ENCODE measurements at places on chromosomes 7 and 10.

DNA sequence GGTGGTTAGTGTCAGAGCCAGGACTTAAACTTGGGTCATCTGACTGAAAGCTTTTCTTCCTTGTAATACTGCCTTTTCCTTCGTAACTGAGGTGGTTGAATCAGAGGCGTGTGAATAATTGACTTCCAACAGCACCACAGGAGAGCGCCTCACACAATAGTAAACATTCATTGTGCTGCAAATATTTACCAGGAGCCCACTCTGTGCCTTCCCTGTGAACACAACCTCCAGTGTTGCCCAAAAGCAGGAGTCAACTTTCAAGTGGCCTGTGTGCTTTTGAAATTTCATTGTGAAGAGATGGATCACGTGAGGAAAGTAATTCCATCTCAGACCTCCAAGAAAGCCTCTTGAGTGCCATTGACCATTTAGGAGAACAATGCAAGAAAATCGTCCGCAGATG, 60.2 kb downstream of the ADRA2A start:
- DNase-seq = no peak

DNA sequence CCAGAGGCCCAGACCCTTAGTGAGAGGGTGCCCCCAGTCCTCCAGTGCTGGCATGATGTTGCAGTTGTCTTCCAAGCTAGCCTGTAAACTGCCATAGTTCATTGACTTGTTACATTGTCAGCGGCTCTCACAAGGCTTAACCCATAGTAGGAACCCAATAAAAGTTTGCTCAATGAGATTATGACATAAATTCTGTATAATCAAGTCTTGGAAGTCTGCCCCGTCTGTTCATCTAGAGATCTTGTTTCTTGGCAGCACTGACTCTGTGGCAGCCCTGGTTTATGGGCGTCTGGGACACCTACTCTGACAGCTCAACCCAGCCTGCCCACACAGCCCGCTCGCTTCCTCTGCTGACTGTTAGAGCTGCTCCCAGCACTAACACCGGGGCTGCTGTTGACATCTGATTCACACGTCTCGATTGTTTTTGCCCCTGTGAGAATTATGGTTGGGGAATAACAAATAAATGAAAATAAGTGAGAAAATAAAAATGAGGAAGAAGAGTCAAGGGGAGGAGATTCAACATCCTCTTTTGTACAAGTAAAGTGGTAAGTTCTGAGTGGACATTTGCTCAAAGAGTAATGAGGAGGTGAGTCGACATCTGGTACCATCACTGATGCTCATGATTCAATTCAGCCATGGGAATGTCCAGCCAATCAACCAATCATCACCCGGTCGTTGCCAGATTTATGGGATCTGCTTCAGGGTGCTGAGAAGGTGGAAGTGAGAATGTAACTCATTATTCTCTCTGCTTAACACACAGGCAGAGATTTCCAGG, 160.8 kb downstream of the SPAG6 start:
- peak; percentile 28 for DNase-seq

- DNase-seq = no peak
Observed at GRCh38 chr10:8691498-8692017, 637.1 kb downstream of the GATA3 start.

DNA sequence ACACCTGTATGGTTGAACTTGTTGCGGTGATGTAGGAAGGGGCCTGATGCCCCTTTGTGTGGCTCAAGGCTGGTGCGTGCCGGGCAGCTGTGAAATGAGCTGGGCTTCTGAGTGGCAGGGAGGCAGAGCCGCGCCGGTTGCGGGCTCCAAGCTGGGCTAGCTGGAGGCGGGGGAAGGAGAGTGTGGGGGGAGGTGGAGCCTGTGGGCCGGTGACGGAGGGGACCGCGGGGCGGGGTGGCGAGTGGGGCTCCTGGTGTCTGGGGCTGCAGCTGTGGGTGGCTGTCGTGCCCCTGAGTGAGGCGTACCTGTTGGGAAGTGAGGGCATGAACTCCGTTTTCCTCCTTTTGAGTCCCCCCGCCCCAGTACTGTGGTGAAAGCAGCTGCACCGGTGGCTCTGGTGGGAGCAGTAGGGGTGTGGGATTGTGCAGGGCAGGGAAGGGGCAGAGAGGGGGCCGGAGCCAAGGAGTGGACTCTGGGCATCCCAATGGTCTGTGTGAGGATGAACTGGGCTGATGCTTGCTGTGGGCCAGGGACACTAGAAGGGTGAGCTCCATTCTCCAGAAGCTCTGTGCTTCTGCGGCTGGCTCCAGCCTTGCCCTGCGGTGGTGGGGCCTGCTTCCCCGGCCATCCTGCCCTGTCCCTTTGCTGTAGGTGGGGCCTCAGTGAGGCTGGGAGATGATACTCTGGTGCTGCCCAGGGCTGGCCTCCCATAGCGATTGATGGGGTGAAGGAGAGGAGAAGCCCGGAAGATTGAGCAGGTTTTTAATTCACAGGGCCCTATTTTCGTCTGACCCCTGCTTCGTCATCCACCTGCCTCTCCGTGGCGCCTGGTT, 41.7 kb downstream of the INPP5A start:
- DNase-seq = no peak

GRCh38 chr10:6144406-6145165, 55.8 kb downstream of the RBM17 start:
- DNase-seq = peak; percentile 87

- DNase-seq = no peak
Observed at GRCh38 chr10:6400821-6401465, 179.1 kb downstream of the PRKCQ start.

DNA sequence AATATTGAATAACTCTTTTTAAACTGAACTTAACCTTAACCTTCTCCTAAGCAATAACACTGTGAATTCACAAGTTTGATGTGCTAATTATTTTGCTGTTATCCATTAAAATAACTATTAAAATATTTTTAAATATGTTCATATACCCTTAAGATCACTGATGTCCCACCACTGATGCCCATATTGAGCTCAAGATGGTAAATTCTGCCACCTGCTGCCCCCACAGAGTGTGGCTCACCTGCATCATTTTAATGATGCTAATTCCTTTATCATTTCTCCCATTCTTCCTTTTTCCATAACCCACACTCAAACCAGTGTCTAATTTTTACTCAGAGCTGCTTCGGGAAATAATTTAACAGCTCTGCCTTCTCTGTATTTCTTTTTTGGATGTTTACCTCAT, 82.3 kb upstream of the ARID5B start:
- no peak for DNase-seq

GRCh38 chr10:67776371-67776770, 61.6 kb downstream of the DNAJC12 start:
- DNase-seq = no peak

DNA sequence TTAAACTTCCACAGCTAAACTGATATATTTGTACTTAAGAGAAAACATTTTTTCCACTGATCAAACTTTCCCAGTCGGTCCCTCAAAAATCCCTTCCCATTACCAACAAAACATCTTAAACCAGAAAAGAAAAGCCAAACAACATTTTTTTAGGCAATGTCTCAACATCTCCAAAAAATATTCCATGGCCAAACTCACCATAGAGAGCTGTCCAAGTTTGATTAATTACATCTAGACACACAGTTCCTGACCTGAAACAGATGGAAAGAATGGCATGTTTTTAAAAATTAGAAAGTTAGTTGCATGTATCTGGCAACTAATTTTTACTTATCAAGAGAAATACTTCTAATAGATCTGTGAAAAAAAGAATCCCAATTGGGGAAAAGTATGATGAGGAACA, 95.4 kb downstream of the UBE2H start:
- DNase-seq = no peak

DNA sequence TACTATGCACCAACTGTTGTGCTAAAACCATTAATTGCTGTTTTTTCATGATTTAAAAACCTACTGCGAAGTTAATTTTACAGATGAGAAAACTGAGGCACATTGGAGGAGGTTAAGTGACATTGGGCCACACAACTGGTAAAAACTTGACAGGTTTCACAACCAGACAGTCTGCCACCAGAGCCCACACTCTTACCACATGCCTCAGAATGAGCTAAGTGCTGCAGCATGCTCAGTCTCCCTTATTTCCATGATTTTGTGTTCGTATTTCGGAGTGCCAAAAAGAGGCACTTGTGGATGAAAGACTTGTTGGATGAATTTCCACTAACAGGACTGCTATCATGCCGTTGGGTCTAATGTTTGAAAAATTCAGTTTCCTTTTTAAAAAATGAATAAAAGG, 77.4 kb downstream of the PCLO start:
- no peak for DNase-seq

- peak; percentile 37 for DNase-seq
Observed at GRCh38 chr7:20778063-20778721, 8.5 kb downstream of the SP8 start.

All from urothelium cell line (cell line).